ENCODE measurements at places on chromosomes 11 and 22.
A peak's percentile ranks its signal among the peaks of the same experiment; 100 is the strongest.

DNA sequence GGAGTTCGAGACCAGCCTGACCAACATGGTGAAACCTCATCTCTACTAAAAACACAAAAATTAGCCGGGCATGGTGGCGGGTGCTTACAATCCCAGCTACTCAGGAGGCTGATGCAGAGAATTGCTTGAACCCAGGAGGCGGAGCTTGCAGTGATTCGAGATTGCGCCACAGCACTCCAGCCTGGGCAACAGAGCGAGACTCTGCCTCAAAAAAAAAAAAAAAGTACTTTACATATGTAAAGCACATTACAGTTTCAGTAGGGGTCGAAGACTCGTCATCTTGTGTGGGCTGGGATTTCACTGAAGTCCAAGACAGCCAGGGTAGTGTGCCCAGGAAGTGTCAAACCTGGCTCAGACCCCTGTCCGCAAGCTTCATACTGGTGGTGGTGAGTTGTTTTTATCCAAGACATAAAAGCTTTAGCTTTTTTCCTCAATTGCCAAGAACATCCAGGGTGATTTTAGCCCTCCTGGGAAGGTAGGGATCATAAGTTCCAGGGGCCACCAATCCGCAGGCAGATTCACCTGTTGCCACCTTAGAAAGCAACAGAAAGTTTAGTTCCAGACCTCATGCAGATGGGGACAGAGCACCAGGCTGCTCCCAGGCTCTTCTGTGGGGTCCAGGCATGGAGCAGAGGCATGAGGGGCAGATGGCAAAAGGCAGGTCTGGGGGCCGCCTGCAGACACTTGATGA, 21.6 kb upstream of the ADORA2A start:
- no peak for DNase-seq

- no peak for DNase-seq
Measured at GRCh38 chr22:45696227-45696626, 24.6 kb downstream of the ATXN10 start.

GRCh38 chr11:20093775-20094174, 66.5 kb downstream of the DBX1 start:
- DNase-seq, result no peak

DNA sequence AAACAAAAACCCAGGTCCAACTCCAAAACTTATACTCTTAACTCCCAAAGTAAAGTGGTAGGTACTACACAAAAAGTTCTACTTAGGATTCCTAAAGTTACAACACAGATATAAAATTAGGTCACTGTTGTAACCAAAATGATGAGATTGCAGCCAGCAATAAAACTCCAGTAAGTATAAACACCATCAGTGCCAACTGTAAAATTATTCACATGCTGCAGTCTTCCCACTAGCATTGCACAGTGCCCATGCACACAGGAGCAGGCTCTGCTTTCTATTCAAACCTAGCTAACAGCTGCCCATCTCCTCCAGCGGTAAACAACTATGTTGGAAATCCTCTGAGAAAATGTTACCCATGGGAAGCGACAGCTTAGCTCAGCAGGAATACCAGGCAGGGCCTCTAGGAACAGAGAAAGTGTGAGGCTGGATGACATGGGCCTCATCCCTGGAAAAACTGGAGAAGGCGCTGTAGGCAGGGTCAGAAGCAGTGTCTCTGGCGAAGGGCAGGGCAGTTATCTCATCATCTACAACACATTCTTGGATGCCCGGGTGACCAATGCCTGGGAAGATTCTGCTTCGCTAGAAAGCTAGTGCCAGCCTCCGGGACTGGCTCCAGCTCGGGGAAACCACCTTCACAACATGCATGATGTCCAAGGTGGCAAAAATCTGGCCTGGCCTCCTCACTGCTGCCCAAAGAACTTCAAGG, 9.1 kb downstream of the CPT1A start:
- DNase-seq, result no peak

GRCh38 chr22:43168471-43169309, 17.3 kb downstream of the TSPO start:
- DNase-seq, result no peak

DNA sequence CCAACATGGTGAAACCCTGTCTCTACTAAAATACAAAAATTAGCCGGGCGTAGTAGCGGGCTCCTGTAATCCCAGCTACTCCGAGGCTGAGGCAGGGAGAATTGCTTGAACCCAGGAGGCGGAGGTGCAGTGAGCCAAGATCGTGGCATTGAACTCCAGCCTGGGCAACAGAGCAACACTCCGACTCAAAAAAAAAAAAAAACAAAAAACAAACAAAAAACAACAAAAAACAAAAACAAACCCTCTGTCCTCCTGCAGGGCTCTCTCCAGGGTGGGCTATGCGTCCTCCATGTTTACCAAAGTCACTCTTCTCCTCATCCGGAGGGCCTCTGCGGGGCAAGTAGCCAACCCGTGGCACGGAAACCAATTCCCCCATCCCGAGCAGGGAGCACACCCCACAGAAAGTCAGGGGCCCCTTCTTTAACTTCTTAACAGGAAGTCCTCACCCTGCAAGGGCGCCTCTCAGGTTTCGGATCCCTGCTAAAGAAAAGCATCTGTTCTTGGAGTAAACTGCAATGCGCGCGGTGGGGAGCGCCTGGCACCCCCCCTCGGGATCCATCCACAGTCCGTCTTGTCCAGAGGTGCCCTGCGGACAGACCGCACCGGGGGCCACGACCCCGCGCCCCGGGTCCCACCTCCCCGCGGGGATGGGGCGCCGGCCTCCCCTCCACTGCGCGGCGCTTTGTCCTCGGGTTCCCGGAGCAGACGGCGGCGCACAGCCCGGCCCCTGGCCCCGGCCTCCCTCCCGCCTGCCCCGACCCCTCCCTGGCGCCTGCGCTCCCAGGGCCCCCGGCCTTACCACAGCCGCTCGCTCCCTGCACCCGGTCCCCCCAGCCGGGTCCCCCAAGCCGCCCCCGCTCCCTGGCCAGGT, 712 bp downstream of the CERK start:
- no peak for DNase-seq

DNA sequence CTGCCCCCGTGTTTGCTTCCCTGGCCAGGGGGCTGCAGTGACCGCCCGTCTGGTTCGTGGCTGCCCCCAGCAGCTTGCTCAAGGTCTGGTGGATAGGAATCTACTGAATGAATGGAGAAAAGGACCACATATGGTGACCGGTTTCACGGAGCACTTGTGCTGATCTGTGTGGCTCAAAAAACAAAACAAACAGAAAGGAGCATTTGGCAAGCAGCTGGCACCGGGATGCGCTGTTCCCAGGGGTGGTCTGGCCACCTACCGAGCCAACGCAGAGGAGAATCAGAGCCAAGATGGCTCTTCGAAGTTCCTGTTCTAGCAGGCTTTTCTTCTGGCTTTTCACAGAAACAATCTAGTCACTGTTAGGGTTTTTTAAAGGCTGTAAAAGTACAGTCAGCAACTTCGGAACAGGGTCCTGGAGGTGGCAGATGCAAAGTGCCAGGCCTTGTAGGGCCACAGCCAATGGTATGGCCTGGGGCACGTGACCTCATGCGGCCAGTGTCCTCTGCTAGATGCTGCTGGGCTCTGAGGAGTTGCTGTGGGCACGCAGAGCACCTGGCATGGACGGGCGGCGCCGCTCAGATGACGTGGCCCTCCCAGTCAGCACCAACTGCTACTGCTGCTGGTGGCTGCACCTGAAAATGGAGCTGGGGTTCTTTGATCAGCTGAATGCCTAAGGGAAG, 27.3 kb upstream of the PACSIN2 start:
- peak; percentile 84 for DNase-seq

- no peak for DNase-seq
Measured at GRCh38 chr22:26515931-26516330, 3.7 kb upstream of the TFIP11 start.

GRCh38 chr11:76265771-76266241, 59.5 kb upstream of the WNT11 start:
- no peak for DNase-seq

DNA sequence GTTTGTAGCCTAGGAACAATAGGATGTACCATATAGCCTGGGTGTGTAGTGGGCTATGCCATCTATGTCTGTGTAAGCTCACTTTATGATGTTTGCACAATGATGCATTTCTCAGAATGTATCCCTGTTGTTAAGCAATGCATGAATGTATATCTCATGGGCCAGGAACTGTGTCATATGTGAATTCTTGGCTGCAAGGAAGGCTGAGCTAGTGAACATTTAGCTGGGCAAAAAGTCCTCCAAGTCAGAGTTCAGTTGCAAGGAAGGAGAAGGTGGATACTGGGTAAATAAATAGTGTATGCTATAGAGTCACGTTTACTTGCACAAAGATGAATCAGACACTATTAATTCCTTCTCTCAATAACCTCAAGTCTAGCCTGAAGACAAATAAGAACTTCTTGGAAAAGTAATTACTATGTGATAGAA, 136.1 kb downstream of the EHF start:
- DNase-seq, result no peak

GRCh38 chr22:48900626-48901025, 927.0 kb downstream of the BRD1 start:
- no peak for DNase-seq

- DNase-seq, result peak; percentile 9
Measured at GRCh38 chr22:20156611-20157429, 6.0 kb upstream of the CCDC188 start.

DNA sequence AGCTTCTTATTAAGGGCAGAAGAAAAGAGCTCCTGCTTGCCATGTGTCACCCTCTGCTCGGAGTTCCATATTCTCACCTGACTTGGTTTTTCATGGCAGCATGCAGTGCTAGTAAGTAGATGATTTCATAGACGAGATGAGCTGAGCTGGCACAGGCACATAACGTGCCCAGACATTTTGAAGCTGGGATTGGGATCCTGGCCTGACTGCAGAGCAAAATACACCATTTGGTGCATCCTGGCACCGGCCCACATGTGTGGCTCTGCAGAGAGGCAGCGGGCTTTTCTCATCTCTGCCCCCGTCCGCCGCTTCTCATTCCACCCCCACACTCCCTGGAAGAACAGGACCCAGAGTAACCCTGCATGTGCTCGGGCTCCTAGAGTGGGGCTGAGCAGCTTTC, 24.8 kb downstream of the FAM118A start:
- DNase-seq, result no peak

DNA sequence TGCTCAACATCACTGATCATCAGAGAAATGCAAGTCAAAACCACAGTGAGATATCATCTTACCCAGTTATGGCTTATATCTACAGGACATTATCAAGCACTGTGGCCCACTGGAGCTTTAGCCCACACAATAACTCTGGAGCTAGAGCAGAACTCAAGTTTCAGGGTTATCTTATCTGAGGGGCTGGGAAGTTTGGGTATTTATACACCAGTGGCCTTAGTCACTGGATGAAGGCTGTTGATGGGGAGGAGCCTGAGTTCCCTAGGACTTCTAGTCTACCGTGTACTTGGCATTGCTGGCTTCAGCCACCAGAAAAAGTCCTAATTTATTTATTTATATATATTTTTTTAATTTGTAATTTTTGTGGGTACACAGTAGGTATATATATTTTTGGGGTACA, 19.3 kb downstream of the HSD17B12 start:
- DNase-seq, result no peak

DNA sequence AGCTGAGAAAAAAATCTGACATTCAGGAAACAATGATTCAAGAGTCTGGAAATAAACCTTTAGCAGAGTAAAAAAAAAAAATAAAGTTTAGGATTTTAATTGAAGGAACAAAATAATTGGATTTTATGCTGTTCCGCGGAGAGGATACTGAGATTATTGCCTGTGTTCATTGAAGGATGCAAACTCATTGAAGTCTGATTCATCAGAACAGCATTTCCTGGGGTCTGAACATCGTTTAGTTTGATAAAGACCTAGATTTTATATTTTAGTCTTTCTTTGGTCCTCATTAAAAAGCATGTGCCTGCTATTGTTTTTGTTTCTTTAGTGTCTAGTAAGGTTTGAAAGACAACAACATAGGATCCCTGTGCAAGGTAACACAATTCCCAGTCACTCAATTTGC, 4.5 kb downstream of the TLCD5 start:
- DNase-seq, result no peak

DNA sequence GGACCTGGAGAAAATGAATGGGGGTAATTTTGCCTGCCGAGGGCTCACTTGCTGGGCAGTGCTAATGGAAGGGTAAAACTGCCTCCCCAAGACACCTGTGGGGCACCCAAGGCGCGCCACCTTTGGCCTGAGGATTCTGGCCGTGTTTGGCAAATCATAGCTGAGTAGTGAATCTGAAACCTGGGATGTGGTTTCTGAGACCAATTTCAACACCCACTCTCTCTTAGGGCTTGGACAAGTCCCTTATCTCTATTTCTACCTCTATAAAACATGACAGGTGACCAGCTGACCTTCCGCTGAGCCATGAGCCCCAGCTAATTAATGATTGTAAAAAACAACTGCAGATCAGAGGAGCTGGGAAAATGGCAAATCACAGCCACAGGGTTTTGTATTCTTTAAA, 1.5 kb upstream of the PACSIN3 start:
- DNase-seq, result no peak

GRCh38 chr11:112745973-112746372, 215.2 kb upstream of the NCAM1 start:
- no peak for DNase-seq

DNA sequence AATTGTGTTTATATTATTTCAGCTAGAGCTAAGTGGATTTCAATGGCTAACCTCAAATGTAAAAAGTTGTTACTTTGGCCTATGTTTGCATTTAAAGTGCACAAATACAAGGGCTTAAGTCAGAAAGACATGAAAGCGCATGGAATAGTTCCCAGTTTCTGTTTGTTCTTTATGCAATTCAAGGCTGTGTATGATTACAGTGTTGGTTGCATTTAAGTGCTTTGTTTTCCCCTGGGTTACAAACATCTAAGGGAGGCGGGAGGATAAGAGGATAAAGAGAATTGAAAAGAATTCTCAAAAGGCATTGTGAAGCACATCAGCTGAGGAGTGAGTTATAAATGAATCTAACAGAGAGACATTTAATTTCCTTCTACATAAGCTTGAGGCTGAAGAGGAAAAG, 453.4 kb downstream of the NTM start:
- no peak for DNase-seq

GRCh38 chr11:116173506-116173905, 599.3 kb downstream of the BUD13 start:
- no peak for DNase-seq
